ENCODE measurements at places on chromosomes 12 and 14.
A peak's percentile ranks its signal among the peaks of the same experiment; 100 is the strongest.

- peak; percentile 21 for DNase-seq
These were observed 25.3 kb downstream of the CLEC2A start for GRCh38 chr12:9906873-9907272.

DNA sequence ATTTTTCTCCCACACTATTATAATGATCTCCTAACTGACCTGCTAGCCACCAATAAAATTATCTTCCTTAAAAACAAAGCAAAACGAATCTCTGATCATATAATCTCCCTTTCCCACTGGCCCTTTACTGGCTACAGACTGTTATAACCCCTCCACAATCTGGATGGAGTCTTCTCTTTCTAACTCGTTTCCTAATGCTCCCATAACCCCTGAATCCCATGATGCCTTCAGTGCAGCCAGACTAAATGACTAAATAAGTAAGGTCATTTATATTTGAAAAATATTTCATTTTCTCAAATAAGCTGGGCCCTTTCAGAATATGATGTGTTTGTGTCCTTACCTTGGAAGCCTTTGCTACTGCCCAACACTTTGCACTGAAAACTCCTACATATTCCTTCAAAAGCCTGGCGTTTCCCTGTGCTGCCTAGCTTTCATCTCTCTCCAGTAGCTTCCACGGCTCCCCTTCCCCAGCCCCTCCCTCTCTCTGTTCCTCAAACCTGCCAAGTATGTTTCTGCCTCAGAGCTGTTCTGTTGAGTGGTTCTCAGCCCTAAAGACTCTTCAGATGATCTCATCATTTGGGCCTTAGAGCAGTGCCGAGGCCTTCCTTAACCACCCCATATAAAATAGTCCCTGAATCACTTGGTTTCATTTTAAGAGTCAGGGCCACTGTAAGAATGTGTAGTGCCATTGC lies 91.7 kb downstream of the MYRFL start:
- no peak for DNase-seq

DNA sequence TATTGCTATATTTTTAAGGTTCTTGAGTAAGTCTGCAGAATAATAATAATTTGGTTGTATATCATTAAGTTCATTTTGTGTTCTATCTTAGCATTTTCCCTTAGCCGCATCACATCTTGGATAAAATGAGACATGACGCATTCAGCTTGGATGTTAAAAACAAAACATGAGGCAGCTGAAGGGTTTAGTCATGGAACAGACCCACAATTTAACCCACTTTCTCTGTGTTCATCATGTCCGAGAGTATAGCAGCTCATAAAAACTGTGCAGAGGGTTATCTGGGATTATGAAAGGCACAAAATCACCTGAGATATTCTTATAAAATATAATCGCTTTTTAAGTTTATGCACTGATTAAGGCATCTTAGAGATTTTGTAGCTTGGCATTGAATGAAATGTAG lies 219.3 kb downstream of the TRHDE start:
- DNase-seq, result peak; percentile 74

DNA sequence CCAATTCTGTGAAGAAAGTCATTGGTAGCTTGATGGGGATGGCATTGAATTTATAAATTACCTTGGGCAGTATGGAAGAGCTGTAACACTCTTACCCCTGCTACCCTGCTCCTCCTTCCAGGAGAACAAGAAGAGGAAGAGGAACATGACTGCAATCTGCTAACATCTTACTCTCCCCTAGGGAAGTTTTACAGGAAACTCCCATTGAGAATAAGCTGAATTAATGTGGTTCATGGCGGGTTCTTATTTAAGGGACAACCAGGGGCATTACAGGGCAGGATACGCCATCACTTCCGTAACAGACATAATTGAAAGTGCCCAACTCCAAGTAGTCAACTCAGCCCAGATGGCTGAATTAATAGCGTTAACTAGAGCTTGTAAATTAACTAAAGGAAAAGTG lies 9.4 kb upstream of the PSMC1 start:
- no peak for DNase-seq

GRCh38 chr14:42490536-42490935 lies 883.9 kb downstream of the LRFN5 start:
- DNase-seq, result peak; percentile 26

DNA sequence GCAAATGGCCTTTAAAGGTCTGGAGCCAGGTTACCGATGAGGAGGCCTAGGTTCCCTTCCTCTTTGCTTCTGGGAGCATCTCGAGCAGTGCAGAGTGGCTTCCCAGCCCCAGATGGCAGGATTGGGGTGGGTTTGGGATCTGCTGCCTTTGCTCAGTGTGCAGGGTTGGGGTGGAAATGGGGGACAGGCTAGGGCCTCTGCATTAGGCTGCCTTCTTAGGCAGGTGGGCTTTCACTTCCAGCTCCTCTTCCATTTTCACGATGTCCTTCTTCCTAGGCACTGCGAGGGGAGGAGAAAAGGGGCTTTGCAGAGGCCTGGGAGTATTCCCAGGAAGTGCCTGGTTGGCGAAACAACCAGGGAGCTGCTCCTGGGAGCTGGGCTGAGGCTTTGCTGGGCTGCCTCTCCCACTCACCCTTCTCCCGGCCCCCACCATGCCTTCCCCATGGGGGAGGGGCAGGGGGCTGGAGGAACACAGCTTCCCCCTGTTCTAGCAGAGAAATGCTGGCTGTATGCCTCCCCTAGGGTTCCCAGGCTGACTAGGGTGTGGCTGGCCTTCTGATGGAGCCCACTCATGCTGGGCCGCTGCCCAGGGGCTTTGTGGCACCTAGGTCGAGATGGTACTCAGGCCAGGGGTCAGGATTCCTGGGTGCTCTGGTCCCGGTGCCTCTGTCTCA lies 2.4 kb downstream of the NR4A1 start:
- no peak for DNase-seq

Measured in iris pigment epithelial cell (primary cell).